Small intestine (tissue), 16 donors: ENCODE measurements at places on chromosomes 7 and 10.

DNA sequence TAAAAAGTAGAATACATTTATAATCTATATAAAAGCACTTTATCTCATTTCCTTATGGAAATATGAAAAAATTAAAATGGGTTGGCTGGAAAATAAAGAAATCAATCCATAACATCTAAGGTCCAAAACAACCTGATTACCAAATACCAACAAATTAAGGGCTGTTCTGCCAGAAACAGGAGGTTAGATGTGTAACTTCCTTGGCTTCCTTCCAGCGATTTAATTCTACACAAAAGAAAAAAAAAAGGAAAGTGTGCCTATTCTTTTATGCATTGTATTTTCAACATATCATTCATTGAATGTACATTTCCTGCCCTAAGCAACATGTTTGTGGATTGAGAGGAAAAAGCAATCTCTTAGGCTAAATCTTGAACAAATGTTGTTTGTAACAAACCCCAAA is 36.2 kb upstream of the USP6NL start:
- DNase-seq, result no peak

DNA sequence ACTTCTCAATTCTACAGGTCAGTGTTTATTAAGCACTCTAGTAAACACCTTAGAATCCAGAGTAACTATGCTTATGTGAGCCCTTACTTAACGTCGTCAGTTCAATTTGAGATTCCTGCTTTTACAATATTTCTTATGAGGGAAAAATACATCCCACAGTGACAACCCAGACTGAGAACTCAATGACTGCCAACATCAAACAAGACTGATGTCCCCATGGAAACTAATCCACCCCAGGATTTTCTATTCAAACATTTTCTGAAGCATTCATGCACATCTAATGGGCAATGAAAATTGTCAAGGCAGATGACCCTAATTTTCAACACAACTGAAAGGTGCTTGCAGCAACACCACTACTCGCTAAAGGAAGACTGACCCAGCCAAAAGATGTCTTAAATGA is 67.0 kb downstream of the ATE1 start:
- DNase-seq, result no peak

DNA sequence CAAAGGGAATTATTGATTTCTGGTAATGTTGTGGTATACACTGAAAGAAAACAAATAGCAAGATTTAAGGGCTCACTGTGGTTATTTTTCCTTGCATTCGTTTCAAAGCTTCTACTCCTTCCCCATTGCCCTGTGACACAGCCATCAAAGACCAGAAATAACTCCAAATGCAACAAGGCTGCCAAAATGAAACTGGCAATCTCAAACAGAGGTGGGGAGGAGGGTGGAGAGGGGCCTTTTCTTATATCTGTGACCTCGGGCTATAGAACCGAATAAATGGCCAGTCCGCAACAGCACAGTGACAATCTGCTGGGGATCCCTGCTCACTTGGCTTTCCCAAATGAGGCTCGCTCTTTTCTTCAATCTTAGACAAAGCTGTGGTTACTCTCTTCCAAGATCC is 17.4 kb upstream of the SPOCK2 start:
- DNase-seq, result no peak

DNA sequence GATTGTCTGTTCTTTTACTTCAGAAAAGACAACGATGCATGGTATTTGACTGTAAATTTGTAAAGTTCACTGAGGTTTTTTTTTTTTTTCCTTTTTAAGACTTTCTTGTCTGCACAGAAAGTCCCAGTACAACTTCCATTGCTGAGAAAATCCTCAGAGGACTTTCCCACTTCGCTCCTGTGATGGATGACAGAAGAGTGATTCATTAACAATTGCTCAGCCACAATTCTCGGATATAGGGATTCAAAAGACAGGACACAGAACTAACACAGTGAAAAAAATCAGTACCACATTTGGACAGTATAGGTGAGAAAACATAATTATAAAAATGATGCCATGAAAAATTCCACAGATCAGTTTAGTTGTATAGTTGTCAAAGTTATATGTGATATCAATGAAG is 48.0 kb downstream of the SEC23IP start:
- DNase-seq, result no peak

DNA sequence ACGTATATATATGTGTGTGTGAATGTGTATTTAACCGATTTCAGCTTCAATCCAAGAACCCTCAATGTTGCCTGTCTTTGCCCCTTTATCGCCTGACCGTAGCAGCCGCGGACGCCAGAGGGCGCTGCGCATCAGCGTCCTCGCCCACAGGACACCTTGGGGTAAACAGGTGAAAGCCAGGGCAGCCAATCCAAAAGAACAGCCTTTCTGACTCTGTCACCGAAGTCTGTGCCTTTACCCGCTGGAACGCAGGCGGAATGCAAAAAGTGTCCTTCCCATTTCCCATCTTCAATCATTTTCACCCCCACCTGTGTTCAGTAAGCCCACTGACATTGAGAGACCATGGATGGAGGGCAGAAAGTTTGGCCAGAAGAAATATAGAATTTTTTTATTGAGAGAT is 3.6 kb downstream of the NXPH1 start:
- peak; percentile 52 for DNase-seq
